ENCODE measurements at places on chromosomes 11 and 22.

- no peak for DNase-seq
Measured at GRCh38 chr11:124799348-124800225, 619 bp downstream of the MSANTD2 start.

GRCh38 chr11:86067851-86068137 is 1.1 kb downstream of the PICALM start:
- DNase-seq = peak; percentile 34

- no peak for DNase-seq
Measured at GRCh38 chr11:94655291-94655690, 88.1 kb downstream of the PIWIL4 start.

DNA sequence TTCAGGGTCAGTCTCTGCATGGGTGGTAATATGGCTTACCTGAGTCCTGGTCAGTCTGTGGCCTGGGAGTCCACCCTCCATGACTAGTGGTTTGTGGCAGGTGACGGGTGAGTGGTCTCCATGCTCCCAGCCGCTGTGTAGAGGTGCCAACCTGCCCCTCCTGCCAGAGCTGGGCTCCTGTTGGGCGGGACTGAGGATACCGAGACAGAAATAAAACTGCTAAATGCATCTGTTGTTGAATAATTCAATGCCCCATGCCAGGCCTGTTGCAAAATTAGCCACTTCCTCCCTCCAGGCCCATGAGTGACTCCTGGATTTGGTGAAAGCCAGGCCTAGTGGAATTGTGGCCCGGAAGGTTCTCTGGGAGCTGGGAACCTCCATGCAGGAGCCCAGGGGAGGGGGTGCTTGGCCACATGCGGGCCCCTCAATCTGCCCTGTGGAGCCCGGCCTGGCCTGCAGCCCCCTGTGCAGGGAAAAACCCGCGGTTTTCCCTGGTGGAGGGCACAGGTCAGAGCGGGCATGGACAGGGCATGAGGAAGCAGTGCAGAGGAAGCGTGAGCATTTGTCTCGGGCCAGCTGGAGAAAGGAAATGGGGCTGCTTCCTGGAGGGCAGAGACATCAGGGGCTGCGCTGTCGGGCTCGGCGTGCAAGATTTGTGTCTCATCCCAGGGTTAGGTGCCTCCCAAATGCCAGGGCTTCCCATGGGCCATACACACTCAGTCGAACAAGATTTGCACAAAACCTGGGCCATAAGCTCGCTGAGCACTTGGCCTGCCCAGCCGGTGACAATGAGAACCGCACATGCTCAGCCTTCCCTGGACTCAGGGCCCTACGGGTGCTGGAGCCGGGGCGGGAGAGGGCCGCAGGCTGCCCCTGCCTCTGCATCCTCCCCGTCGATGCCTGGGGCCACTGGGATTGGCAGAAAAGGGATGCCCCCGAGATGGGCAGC is 66.9 kb downstream of the KCNQ1 start:
- DNase-seq = no peak

- no peak for DNase-seq
Measured at GRCh38 chr11:57069942-57070341, 81.2 kb downstream of the OR5AK2 start.

DNA sequence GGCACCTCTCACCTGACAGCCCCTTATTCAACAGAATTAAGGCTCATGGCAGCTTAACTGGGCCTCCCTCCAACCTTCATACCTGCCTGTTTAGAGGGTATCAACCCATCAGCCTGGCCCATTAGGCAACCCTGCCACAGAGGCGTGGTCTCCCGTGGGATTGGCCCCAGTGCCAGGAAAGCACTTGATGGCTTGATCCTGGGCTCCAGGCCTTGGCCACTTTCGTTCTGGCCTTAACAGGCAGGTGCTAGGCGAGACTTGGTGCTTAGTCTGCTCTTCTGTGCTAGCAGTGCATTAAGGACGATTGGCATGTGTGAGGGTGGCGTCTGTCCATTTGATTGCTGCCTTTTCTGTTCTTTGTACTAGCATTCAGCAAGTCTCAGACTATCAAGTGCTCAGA is 75.2 kb downstream of the CABIN1 start:
- DNase-seq = no peak

GRCh38 chr11:65329944-65330403 is 3.7 kb upstream of the DPF2 start:
- DNase-seq = no peak

GRCh38 chr11:59548309-59548656 is 36.9 kb downstream of the OR4D9 start:
- no peak for DNase-seq

GRCh38 chr11:1553808-1554594 is 18.1 kb downstream of the DUSP8 start:
- no peak for DNase-seq

DNA sequence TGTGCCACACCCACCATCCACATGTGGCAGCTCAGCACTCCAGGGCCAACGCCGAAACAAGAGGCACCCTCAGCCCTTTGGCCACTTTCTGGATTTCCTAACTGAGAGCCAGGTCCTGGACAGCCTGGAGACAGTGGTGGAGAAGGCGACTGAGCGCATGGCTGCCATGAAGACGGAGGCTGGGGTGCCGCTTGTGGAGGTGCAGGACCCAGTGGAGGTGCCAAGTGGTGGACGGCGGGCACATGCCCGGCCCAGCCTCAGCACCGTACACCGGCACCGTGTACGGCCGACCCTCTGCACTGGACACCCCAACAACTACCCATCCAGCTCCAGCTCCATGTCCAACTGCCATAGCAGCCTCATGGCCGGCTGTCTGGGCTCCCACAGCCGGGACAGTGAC is 1.5 kb downstream of the CCDC116 start:
- DNase-seq = no peak

DNA sequence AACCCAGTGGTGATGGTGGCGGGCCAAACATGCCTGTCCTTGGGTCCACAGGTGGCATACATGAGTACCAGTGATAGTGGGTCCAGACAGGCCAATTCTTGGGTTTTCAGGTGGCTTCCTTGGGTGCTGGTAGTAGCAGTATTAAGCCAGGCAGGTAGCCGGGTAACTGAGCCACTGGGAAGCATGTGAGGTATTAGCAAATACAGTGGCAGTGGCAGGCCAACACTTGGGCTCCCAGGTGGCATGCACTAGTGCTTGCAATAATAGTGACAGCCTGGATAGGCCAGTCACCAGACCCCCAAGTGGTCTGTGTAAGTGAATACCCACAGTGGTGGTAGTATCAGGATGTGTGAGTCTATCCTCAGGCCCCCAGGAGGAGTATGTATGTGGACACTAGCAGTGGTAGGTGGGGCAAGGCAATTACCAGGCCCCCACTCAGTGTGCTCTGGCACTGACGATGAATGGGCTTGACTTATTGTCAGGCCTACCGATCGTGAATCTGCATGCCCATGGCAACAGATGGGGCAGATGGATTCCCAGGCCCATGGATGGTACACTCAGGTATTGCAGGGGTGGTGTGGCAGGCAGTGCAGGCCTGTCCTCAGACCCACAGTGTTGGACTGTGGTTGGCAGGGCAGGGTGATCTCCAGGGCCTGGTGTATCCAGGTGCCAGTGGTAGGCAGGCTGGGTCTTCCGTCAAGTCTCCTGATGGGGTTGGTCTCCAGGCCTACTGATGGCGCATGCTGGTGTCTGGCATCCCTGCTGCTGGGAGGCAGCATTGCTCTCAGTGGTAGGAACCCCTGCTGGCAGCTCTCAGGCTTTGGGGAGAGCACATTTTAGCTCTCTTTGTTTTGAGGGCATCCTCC is 840.7 kb downstream of the FAM181B start:
- no peak for DNase-seq

DNA sequence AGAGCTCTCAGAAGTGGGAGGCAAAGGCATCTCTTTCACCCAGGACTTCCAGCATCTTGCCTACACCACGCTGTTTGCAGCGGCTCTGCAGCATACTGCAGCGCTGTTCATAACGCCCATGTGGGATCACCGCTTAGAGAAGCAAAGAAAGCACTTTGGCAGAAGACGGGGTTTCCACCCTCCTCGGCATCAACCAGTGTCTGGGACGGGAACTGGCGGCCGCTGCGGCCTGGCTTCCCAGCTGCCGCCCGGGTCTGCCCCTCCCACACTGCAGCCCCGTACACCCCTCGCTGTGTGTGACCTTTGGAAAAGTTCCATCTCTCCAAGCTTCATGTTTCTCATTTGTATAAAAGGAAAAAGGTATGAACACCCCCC is 545 bp upstream of the TIRAP start:
- peak; percentile 66 for DNase-seq

GRCh38 chr11:70397983-70398833 is at the start of gene CTTN:
TSS of gene CTTN (plus strand) at chr11:70398529. CDS start at chr11:70407298, 8,769 bp downstream.
- peak; percentile 74 for DNase-seq

DNA sequence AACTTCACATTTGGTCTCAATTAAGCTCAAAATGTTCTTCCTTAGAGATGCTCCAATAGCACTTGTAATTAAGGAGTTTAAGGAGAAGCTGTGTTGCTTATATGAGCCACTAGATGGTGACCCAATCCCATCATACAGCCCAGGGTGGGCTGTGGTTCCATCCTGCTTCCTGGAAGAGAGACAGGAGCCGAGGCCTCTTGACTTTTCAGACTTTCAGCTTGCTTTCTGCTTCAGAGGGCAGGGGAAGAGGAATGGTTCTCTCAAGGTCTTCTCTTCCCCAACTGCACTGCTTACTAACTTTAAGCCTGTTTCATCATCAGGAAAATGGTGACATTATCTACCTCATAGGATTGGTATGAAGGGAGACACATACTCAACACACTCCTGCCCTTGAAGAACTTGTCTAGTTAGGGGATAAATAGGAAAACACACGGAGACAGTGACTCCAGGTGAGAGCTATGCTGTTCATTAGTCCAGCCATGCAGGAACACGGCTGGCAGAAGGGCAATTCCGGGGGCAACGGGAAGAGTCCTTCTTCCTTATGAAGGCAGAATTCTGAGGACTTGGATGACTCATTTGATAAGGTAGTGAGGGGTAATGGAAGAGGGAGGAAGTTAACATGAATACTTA is 20.1 kb downstream of the TMEM218 start:
- peak; percentile 64 for DNase-seq

DNA sequence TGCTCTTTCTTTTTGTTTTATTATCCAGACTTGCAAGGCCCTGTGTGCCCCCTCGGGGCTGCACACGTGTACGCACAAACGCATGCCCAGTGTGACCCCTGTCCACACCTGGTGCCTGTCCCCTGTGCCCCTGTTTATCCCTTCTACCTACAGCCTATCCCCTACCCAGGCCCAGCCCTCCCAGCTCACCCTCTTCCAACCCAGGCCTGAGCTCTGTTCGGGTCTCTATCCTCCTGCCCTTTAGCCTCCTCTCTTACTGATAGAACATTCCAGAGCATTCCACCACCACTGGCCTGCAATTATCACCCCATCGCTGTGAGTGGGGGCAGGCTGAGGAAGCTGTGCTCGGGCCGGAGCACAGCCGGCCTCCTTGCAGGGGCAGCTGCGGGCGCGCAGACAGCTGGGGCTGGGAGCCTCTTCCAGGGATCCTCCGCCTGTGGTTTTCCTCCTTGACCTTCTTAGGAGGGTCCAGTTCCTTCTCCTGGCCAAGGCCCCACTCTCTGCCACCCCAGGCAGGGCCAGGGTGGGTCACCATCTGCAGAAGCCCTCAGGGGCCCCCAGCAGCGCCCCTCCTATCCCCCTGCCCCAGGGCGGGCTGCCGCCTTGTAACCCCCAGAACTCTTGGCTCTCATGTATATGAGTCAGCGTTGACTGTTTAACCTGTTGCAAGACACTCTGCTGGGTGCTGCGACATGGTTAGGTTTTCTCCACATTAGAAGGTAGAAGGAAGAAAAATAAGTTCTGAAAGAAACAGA is 41.8 kb upstream of the KCNQ1OT1 start:
- DNase-seq = no peak

DNA sequence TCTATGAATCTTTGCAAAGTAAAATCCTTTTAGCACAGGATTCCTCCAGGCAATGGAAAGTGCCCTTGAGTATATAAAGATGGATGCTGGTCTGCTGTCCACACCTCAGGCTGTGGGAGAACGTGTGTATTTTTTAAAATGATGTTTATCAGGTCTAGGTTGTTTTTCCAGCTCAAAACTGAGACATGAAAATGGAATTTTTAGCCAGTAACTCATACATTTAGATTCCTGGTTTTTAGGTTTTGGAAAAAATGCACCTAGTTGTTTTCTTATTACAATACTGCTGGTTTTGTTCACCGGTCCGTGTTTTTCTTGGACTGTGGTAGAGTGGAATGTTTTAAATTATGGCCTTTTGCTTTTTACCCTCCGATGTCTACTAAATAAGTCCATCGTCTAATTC is 554.7 kb downstream of the SOX6 start:
- DNase-seq = no peak

DNA sequence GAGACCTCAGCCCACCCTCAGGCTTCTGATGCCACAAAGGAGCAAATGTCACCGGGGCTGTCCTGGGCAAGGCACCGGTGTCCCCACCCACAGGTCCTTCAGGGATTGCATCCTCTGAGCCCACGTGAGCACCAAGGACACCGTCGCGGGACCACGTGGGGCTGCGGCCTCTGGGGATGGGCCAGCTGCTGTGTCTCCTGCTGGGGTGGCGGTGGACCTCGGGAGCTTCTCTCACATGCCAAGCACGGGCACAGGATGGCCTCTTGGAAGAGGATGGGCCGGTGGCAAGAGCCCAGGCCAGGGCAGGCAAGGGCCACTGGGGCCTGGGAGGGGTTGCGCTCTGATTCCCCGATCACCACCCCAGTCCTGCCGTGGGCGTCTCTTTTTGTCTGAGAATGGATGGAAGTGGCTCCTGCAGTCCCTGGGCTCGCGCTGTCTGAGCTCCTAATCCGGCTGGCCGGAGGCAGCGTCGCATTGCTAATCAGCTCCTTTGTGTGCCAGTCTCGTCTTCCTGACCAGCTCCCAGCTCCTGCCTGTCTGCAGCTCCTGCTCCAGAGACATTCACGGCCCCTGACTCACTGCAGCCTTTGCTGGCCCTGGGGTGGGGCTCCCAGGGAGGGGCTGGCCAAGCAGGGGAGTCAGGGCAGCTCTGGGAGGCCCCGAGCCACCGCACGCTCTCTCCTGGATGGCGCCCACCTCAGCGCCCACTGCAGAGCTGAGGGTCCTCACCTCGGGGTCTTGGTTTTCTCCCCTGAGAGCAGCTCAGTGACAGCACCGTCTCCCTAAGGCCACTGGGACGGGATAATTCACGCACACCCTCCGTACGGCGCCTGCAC is 146.7 kb downstream of the CTTN start:
- no peak for DNase-seq

- DNase-seq = no peak
Measured at GRCh38 chr11:127000291-127000968, at the start of gene KIRREL3. TSS of gene KIRREL3 (minus strand) at chr11:127000770.

DNA sequence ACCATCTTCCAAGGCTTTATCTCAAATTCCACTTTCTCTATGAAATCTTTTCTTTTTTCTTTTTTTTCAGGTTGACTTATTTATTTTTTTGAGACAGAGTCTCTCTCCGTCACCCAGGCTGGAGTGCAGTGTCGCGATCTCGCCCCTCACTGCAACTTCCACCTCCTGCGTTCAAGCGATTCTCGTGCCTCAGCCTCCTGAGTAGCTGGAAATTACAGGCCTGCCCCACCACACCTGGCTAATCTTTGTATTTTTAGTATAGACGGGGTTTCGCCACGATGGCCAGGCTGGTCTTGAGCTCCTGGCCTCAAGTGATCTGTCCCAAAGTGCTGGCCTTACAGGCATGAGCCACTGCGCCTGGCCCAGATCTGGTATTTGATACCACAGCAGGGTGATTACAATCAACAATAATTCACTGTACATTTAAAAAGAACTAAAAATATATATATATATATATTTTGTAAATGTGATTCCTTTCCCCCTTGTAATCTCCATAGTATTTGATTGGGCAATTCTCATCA is 121.5 kb downstream of the MSANTD4 start:
- no peak for DNase-seq

GRCh38 chr11:120168108-120168959 is 30.4 kb upstream of the TRIM29 start:
- no peak for DNase-seq

- DNase-seq = no peak
Measured at GRCh38 chr11:78753297-78753696, 178.6 kb upstream of the NARS2 start.

GRCh38 chr22:20463324-20464095 is 25.9 kb upstream of the SCARF2 start:
- DNase-seq = no peak

All from left renal cortex interstitium (tissue), 4 donors.